ENCODE measurements at places on chromosomes 7 and 10.

DNA sequence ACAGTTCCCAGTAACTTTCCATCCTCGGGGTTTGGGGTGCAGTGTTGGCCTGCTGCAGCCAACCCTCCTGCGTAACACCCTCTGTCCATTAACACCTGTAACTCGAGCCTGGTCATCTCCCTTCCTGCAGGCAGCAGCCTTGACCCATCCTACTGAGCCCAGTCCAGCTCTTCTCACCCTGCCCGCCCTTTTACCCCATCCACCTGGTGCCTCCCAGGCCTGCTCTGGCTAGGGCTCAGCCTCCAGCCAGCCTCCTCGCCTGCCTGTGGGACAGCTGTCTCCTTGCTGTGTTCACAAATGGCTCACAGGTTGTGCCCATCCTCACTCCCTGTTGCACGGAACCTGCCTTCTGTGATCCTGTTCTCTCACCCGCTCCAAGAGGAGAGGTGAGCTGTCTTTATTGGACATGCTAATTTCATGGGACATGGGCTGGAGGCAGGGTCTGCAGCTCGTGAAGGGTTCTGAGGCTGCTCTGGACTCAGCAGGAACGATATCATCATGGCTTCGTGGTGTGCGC lies 277.2 kb upstream of the TCERG1L start:
- DNase-seq = no peak

DNA sequence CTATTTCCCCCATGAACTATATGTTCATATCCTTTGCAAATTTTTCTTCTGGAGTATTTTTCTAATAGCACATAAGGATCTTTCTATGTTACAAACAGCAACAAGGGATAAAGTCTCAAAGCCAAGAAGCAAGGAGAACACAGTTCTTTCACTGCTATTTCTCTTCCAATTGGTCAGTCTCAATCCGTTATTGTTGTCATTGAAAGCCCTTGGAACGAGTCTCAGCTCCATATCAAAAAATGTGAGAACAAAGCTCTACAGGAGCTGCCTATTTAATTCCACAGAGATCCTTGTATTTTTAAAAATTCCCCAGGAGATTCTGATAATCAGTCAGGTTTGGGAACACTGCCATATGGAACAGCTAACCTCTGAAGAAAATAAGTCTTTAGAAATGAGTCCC lies 15.7 kb downstream of the SLC35B4 start:
- DNase-seq = no peak

GRCh38 chr7:106947244-106947728 lies 82.2 kb downstream of the PIK3CG start:
- no peak for DNase-seq

GRCh38 chr7:127650847-127651555 lies 993 bp upstream of the SND1 start:
- no peak for DNase-seq

DNA sequence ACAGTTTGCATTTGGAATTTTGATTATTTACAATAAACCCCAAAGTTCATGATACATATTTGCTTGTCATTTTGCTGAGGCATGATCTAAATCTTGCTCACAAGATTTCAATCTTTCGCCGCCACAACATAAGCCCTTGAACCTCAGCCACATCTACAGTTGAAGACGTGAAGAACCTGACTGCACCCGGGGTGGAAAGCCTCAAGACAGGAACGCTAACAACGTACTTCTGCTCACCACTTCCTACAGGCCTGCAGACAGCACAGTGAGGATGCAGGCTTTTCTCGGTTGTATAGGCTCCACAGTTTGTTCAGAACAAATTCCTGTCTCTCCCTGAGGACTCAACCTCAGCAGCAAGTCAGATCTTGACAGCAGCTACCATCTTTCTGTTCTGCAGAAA lies 393.8 kb upstream of the PRKCQ start:
- no peak for DNase-seq

DNA sequence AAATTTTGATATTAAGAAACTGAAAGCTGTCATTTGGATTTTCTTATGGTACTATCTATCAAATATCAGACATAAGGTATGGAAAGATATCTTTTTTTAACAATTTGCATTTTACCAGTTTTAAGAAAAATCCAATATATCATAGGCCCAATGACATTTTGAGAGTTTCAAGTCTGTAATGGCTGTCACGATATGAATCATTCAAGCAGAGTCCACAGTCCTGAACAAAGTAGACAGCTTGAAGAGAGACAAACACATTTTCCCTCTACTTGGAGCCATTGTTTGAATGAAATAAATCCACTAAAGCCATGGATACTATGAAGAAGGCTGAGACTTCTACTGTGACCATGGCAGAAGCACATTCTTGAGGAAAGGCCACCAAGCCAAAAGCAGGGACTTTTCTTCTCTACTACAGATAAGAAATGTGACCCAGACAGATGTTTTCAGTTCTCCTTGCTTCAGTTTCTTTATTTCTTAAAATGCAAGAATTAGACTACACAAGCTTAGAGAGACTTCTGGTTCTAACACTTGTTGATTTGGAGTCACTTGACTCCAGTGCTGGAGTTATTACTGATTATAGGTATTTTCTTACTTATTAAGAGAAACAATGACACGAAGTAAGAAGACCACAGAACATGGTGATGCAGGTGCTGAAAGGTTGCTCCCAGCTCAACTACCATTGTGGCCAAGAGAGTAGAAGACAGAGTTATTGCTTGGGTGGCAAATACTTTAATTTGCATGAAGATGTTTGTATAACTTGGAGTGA lies 429.1 kb downstream of the KIF20B start:
- no peak for DNase-seq

DNA sequence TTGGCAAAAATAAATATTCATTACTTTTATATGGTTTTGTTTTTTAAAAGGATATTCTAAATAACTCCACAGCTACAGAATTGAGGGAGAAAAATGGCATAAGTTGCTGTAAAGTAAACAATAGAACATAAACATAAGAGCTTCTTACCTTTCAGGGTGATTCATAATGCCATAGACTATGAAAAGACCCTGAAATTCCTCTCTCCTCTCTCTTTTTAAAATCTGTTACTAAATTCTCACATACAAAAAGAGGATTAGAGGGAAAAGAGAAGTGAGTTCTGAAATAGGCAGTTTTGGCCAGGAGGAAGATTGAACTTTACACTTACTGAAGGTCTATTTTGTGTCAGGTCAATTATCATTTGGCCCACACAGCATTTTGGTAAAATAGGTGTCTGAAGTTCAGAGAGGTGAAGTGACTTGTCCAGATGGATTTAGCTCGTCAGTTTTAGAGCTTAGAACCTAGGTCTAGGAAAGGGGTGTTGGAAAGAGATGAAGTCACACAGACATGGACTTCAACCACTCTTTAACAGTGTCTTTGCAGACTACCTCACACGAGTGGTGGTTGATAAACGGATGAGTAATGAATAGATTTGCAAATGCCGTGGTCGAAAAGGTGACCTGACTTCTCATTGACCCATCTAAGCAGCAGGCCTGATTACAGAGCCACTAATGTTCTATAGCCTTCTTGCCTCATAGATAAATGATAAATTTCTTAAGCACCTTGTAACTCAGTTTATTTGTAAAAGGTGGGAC lies 190.6 kb upstream of the CCDC6 start:
- DNase-seq = no peak
